ENCODE measurements at places on chromosomes 12 and 14.

GRCh38 chr14:54489318-54489683, 521 bp upstream of the GMFB start:
- DNase-seq = no peak

GRCh38 chr12:6074979-6075585, 49.4 kb downstream of the VWF start:
- DNase-seq = no peak

GRCh38 chr12:96882862-96883261, 24.2 kb upstream of the NEDD1 start:
- DNase-seq = no peak

- no peak for DNase-seq
Measured at GRCh38 chr12:109170324-109170723, 53.9 kb downstream of the ACACB start.

DNA sequence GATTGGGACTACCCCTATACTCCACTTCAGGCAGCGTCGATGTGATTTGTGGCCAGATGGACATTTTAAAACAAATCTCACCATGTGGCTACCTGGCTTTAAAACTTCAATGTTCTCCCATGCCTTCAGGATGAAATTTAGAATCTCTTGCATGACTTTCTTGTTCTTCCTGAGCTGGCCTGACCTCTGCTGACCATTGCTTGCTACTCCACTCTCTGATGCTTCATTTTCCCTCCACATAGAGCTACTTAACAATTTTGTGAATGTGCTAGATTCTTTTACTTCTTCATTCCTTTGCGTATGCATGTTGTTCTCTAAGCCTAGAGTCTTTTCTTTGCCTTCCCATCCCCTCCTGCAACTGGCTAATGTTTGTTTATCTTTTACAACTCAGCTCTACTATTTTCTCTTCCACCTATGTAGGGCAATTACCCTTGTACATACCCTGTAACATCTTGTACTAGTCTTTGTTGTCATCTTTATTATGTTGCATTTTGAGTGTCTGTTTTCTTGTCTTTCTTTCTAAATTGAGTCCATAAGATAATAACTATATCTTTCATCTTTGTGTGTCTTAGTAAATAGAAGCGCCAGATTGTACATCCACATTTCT, 41.2 kb downstream of the YLPM1 start:
- DNase-seq = no peak

DNA sequence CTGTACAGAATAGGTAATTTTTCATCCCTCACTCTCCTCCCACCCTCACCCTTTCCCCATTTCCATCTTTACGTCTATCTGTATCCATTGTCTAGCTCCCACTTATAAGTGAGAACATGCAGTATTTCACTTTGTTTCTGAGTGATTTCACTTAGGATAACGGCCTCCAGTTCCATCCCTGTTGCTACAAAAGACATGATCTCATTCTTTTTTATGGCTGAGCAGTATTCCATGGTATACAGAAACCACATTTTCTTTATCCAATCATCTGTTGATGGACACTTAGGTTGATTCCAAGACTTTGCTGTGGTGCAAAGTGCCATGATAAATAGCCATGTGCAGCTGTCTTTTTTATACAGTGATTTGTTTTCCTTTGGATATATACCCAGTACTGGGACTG, 16.4 kb downstream of the EEA1 start:
- DNase-seq = no peak

DNA sequence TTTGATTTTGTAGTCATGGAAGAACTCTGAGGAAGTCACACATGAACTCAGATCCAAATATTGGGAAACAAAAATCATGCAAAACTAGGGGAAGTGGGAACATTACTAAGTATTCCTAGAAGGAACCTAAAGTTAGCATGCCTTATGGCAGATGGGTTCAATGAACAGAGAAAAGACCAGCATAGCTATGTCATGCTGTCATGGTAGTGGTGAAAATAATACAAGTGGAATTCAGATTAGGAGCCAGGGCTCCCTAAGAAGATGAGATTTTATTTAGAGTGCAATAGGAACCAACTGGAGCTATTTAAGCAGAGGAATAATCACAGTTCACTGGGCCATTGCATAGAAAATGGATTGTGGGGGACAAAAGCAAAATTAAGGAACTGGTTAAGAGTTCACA, 134.0 kb downstream of the DIO2 start:
- no peak for DNase-seq

- no peak for DNase-seq
Measured at GRCh38 chr12:49328816-49329215, 5.8 kb downstream of the TROAP start.

DNA sequence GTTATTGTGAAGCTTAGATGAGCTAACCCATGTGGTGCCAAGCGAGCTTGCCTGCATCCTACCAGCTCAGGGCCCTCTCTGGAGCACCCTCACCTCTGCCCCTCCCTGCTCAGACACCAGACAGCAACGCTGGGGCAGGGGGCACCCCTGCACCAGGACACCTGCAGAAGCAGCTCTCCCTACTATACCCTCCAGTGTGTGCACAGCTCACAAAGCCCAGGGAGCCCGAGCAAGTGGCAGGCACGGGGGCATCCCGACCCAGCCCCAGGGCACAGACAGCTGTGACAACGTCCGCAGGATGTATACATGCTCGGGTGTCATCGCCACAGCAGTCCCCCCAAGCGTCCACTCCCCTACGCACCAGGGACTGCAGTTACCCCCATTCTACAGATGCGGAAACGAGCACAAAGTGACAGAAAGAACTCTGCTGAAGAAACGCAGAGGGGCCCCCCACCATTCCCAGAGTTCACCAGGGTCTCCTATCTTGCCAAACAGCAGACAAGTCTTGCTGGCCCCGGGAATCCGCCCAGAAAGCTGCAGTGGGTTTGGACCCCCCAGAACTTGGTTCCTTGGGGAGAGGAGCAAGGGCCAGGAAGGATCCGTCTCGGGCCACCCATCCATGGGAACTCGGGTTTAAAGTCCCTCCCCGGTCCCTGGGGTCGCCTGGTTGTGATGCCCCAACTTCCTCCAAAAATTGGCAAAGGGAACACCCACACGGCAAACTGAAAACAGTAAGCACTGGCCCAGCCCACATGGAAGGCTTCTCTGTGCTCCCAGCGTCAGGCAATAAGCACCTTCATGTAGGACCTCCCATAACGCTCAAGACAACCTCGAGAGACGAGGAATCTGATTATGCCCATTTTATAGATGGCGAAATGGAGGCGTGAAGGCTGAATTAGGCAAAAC, 12.0 kb downstream of the NCOR2 start:
- DNase-seq = no peak

DNA sequence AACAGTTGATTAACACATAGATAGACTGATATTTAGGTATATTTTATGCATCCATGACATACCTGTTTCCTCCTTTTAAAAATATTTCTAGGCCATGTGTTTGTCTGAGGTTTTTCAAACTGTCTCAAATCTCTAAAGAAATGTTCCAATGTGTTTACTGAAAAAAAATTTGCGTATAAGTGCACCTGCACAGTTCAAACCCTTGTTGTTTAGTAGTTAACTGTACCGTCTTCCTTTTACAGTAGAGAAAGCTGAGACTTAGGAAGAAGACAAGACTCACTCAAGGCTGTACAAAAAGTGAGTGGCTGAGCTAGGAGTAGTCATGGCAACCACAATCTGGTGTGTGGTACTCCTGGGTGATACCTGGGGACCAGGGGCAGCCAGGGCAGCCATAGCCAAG, 934.6 kb downstream of the VRK1 start:
- no peak for DNase-seq

DNA sequence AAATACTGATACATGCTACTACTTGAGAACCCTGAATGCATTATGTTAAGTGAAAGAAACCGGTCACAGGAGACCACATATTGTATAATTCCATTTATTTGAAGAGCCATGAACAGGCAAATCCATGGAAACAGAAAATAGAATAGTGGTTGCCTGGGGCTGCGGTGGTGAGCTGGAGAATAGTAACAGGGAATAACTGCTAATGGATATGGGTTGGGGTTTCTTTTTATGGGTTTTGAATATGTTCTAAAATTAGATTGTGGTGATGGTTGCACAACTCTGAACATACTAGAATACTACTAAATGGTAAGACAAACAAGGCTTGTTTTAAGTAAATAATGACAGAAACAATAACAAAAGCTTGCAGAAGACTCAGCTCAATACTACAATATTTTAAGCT, 293.0 kb downstream of the BTG1 start:
- no peak for DNase-seq

DNA sequence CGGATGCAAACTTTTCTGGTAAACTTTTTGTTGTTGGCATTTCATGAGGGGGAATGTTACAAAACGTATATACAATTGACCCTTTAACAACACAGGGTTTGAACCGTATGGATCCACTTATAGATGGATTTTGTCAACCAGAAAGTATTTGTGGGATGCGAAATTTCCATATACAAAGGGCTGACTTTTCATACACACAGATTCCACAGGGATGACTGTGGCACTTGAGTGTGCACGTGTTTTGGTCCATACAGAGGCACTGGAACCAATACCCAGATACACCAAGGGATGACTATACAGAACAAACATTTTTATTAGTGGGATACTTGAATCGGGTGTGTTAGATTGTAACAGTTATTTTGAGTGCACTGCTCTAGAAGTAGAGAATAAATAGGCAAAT, 29.8 kb upstream of the CCT2 start:
- DNase-seq = no peak

DNA sequence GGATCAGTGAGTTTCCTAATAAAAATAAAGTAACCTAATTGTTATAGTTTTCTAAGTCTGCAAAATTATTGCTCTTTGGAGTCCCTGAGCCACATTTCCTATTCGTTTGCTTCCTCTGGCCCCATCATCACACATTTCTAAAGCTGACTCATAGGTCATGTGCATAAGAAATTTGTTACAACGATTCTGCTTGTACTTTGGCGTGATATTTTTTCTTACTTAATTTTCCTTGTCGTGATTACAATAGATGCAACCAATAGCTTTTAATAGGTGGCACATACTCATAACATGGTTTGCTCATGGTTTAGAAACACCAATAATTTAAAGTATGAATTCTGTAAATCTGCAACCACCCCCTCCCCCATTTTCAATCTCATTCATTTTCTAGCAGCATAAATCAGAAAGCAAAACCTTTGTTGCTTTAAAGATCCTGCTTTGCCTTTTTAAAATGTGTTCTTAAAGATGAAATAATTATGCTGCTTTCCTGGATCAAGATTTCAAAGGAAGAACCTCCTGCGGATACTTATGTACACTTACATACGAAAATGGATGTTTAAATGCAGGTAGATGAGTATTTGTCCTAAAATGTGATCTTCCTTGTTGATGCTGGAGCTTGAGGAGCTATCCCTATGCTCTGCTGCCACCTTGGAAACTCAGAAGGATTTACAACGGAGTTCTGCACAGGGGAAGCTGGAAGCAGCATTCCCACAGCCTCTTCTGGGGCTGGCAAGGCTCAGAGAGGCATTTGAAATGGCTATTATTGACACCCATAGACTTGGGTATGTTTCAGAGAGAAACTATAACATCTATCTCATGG, 1.7 kb upstream of the FLRT2 start:
- DNase-seq = no peak

- DNase-seq = no peak
Measured at GRCh38 chr14:74077401-74077800, 6.9 kb downstream of the ALDH6A1 start.

DNA sequence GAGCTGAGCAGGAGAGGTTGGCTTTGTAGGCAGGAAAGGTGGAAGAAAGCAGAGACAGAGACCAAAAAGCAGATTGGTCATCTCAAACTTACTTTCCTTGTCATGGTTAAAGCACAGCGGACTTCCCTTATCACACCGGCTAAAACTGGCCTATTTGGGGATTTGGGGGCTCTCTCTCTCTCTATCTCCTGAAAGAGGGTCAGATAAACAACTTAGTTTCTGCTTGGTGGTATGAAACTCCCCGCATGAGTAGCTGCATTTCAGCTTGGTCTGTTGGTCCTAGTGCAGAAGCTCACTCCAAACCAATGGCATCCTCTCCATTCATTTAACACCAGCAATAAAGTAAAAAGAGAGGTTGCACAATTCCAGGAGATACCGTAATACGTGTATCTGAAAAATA, 57.1 kb downstream of the TNFAIP2 start:
- no peak for DNase-seq

- no peak for DNase-seq
Measured at GRCh38 chr12:132146772-132147422, 2.6 kb downstream of the NOC4L start.

DNA sequence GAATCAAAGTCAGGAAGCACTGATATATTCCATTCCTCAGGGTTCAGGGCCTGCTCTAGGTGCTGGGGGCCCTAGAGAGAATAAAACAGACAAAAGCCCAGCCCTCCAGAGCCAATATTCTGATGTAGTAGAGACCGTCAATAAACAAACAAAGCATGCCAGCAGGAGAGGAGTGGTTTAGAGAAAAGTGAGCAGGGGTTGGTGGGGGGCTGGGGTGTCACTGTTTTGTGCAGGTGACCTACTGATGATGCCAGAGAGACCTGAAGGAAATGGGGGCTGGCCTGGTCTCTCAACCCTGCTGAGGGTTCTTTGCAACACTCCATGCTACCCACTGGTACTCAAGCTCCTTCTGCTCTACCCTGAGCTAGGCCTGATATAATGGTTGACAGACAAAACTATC, 26.5 kb downstream of the IL26 start:
- DNase-seq = no peak

GRCh38 chr14:66634876-66635275, 126.9 kb downstream of the GPHN start:
- no peak for DNase-seq

GRCh38 chr14:64495252-64495651, 8.4 kb downstream of the ZBTB25 start:
- no peak for DNase-seq

DNA sequence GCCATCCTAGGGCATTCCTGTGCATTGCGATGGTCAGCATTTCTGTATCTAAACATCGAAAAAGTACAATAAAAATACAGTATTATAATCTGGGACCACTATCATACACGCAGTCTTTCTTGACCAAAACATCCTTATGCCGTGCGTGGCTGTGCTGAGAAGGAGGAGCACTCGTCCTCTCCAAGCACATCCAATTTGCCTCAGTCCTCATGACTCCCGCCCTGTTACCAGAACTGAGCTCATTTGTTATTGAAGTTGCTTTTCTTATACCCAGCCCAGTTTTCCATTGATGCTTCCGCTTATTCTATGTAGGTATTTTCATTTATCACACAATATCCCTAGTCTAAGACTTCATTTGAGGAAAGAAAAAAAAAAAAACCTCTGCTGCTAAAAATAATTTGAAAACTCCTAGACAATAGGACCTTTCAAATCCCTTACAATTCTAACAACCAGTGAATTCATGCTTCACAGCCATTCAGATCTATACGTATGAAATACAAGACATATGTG, 236.9 kb upstream of the PLEKHG7 start:
- DNase-seq = no peak

DNA sequence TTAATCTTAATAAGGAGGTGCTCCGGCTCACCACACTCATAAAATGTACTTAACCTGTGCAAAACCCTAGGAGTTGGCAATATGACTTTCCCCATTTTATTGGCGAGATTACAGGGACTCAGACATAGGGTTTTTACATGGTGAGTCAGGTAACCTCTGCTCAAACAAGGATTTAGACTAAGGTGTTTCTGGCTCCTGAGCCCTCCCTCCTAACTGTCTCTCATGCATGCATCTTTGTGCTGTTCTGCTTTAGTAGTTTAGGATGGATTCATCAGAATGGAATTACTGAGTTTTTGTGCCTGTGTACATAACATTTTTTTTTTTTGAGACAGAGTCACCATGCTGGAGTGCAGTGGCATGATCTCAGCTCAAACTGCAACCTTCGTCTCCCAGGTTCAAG, 993.3 kb upstream of the TMEM132C start:
- no peak for DNase-seq

Measured in NK-92 treated with Interleukin-12 subunit alpha and Interleukin-12 subunit beta, amount 100 ng/mL, for 24 hours (cell line).